BJ (cell line): ENCODE measurements at places on chromosomes 13 and 19.

- no peak for DNase-seq
Measured at GRCh38 chr13:40163066-40164000, 503.1 kb downstream of the FOXO1 start.

DNA sequence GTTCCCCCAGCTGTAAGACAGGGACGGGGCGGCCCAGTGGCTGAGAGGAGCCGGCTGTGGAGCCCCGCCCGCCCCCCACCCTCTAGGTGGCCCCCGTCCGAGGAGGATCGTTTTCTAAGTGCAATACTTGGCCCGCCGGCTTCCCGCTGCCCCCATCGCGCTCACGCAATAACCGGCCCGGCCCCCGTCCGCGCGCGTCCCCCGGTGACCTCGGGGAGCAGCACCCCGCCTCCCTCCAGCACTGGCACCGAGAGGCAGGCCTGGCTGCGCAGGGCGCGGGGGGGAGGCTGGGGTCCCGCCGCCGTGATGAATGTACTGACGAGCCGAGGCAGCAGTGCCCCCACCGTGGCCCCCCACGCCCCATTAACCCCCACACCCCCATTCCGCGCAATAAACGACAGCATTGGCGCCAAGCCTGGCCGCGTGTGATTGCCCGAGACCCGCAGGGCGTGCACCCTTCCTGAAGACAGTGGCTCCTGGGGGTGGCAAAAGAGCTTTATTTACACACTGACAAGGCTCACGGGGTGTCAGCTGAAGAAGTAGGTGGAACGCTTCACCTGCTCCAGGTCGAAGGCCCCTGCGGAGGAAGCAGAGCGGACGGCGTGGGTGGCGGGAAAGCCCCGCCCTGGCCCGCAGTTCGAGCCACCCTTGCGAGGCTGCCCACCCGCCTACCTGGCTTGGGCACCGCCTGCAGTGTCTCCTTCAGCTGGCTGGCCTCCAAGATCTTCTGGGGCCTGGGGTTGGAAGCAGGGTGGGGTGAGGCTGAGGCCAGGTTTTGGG is 16.4 kb downstream of the POLRMT start:
- DNase-seq = no peak

- no peak for DNase-seq
Measured at GRCh38 chr13:33480561-33480960, 195.0 kb upstream of the STARD13 start.

GRCh38 chr19:37920591-37921450 is 13.8 kb downstream of the SIPA1L3 start:
- DNase-seq = no peak

- DNase-seq = no peak
Measured at GRCh38 chr19:33814181-33815165, 17.8 kb downstream of the KCTD15 start.

GRCh38 chr13:74919914-74920313 is 562.1 kb downstream of the TBC1D4 start:
- DNase-seq = no peak

GRCh38 chr19:719636-720344 is 11.1 kb downstream of the PALM start:
- DNase-seq = no peak

- no peak for DNase-seq
Measured at GRCh38 chr13:100957741-100958140, 283.1 kb upstream of the TMTC4 start.

GRCh38 chr13:67130444-67130843 is 99.7 kb downstream of the PCDH9 start:
- DNase-seq = no peak

DNA sequence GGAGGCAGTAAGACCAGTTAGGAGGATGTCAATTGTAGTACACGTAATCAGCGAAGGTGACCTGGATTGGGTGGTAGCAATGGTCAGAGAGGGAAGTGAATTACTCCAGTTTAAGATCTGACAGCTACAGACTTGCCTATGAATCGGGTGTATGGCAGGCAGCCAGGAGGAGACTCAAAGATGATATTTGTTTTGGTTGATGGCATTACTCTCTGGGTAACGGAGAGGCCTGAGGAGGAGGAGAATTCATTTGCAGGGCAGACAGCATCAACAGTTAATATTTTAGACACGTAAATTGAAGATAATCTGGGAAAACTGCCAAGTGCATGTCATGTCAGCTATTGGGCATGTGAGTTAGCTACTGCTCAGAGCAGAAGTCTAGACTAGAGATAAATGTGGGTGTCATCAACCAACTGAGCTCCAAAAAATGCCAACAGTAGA is 109.2 kb downstream of the SGCG start:
- DNase-seq = no peak

GRCh38 chr13:37023871-37024270 is 23.3 kb downstream of the EXOSC8 start:
- DNase-seq = no peak

GRCh38 chr13:49997955-49998354 is 1.1 kb downstream of the TRIM13 start:
- no peak for DNase-seq
